ENCODE measurements at places on chromosomes 1 and 21.

- DNase-seq = peak; percentile 49
These were observed 758 bp downstream of the DEPDC1 start for GRCh38 chr1:68495968-68496679.

DNA sequence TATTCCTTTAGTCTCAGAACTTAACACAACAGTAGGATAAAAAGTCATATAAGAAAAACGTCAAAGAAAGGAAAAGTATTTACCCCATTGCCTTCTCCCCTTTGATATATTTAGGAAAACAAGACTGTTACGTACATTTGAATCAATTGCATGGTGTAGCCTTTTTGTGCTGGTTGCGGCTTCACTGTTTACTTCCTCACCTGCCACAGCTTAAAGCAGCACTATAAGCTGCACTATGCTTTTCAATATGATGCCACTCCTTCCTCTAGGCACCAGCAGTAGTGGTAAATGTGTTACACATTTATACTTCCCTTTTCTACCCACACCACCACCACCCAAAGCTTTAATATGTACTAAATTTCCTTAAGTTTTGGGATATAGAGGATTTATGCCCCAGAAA lies 111.1 kb downstream of the ATP1B1 start:
- DNase-seq = no peak

DNA sequence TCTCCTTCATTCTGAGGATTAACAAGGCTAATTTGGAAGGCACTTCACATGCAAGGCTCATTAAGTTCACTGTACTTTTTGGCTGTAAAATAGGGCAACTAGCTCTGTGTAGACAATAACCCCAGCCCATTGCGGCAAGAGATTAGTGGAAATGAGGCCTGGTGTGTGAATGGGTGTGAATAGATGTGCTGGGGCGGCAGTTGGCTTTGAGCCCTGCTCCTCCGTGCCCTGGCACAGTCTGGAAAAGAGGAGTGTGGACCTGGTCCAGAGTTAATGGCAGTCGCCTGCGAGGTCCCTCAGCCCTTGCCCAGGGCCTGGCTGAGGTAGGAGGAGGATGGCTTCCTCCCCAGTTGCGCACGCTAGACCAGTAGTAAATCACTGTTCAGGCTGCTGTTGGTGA lies 4.8 kb downstream of the KISS1 start:
- DNase-seq = no peak

DNA sequence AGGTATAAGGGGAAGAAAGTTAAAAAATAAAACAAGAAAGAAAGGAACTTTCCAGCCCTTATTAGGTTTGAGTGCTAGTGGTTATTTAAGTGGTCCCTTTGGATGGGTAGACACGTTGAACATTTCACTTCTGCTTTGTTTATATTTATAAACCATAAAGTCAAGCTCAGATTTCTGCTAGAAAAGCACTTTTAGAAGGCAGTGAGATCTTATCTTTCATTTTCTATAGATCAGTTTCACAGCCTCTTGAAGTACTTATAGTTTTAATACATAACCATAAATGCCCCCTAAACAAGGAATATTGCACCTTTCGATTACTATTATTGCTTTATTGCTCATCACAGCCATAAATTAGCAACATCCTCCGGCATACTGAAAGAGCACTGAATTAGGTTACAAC lies 446.8 kb upstream of the PLXNA2 start:
- no peak for DNase-seq

- no peak for DNase-seq
These were observed 81.4 kb upstream of the GALNT2 start for GRCh38 chr1:229985613-229986010.

- peak; percentile 1 for DNase-seq
These were observed 23.1 kb downstream of the RHBDL2 start for GRCh38 chr1:38918568-38918967.

GRCh38 chr1:23237508-23237907 lies 20.2 kb upstream of the HTR1D start:
- DNase-seq = no peak

DNA sequence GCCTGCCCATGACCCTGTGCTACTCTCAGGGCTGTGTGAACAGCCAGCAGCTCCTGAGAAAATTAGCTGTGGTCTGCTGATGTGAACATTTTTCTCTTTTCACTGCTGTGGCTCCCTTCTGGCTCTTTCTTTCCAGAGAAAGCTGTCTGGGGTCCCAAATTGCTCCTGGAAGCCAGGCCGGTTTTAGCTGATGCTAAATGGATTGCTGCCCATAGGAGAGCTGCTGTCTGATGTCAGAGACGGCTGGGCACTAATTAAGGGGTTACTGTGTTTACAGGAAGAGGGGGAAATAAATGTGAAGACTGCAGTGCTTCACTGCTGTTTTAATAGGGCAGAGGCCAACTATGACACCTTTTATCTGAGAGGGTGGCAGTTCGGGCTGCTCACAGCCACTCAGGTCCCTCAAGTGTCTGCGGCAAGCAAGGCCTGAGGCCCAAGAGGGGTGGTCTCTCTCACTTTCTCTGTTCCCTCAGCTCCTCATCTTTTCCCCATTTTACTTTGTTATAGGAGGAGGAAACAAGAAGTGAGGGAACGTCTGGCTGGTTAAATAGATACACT lies 106.0 kb upstream of the GNG12 start:
- DNase-seq = no peak

DNA sequence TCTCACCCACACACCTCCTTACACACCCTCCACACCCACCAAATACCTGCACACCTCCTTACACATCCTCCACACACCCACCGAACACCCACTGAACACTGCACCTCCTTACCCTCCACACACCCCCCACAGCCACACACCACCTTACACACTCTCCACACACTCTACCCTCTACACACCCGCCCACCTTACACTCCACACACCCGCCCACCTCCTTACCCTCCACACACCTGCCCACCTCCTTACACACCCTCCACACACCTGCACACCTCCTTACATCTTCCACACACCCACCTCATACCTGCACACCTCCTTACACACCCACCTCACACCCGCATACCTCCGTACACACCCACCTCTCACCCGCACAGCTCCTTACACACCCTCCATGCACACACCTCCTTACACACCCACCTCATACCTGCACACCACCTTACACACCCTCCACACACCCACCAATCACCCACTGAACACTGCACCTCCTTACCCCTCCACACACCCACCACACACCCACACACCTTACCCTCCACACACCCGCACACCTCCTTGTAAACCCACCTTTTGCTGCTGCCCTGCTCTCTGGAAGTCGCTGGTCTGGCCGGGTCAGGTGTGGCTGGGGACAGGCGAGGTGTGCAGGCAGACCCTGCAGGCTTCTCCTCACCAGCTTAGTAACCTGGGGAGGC lies 38.5 kb downstream of the COQ8A start:
- no peak for DNase-seq

GRCh38 chr1:232878086-232878485 lies 72.3 kb upstream of the NTPCR start:
- DNase-seq = no peak

DNA sequence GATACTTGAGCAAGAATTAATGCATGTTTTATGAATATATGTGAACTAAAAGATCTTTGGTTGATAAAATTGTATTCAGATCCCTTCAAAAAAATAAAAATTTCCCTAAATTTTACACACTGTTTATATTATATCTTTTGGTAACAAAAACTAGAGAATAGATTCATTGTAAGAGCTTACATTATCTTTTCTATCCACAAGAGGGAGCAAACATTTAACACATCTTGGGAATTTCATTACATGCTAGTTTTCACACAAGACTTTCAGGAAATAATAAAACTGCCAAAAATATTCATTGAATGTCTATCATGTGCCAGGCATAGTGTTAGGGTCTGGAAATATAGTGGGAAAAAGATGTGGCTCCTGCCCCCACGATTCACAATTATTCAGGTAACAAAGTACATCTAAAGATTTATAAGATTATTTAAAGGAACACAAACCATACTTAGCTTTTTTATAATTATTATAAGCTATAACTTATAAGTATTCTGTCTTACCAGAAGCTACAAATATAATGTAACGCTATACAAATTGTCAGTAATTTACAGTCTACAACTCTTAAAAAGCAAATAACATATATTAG lies 30.6 kb downstream of the FAF1 start:
- DNase-seq = peak; percentile 47

GRCh38 chr1:174815474-174815908 lies 184.3 kb upstream of the CACYBP start:
- peak; percentile 70 for DNase-seq

DNA sequence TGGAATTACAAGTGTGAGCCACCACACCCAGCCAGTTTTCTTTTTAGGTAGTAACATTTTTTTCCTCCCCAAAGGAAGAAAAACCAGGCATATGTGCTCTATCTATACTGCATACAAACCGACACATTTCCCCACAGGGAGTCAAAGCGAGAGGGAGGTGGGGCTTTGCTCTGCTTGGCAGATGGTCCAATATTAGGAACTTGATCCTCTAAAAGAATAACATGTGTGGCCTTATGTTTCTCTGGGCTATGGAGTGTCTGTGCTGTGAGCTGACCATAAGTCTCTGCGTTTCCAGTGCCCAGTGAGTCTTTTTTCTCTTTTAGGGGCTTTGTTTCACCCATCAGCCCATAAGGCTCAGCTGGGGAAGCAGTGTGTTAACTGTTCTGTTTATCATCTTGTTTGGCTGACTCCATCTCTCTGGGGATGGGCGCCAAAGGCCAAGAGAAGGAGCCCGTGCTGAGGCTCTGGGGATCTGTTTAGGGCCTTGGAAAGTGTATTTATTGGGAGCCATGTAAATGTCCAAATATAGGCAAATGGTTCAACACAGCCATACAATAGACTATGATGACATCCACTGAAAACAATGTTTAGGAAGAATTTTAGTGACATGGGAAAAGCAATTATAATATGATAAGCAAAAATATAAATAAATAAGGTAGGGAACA lies 20.2 kb downstream of the LMOD1 start:
- no peak for DNase-seq

GRCh38 chr1:1544544-1544943 lies 4.1 kb upstream of the TMEM240 start:
- DNase-seq = no peak

- DNase-seq = no peak
These were observed 58.7 kb downstream of the TNN start for GRCh38 chr1:175126347-175126746.

DNA sequence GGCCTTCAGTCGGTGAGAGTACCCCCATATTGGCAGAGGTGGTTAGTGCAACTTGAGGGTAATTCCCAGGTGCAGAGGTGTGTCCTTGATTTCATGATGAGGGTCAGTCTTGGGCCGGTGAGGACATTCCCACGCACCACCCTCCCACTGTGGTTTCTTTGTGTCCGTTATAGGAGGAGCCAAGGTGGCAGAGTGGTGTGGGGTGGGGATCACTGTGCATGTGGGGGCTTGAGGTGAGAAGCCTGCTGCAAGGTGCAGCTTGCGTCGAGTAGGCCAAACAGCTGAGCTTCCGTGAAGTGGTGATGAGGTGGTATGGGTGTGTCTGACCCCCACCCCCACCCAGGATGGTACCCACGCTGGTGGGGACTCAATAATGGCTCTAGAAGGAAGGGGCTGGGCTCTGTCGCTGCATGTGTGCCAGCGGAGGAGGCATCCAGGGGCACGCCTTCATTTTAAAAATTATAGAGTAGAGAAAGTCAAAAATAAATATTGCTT lies 6.2 kb downstream of the PTPRF start:
- no peak for DNase-seq

- no peak for DNase-seq
These were observed 15.4 kb downstream of the TRIM67 start for GRCh38 chr1:231177226-231177625.

- no peak for DNase-seq
These were observed 5.3 kb downstream of the C1orf116 start for GRCh38 chr1:207027206-207027777.

- DNase-seq = no peak
These were observed 199.4 kb downstream of the FOXD2 start for GRCh38 chr1:47637111-47637685.

DNA sequence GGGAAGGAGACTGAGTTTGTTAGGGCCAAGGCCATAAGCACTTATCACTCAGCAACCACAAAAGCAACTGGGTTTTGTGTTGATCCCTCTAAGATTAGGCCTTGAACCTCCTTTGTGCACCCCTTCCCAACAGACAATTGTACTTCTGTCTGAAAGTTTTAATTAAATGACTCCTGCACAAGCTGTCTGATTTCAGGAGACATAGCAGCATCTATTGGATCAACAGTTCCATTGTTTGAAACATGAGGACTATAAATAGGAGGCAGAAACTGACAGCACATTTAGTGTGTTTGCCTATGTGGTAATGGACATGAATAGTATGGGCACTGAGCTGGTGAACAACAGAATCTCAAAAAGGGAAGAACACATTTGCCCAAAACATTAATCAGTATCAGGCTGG lies 167.3 kb upstream of the KCNJ6 start:
- DNase-seq = no peak

DNA sequence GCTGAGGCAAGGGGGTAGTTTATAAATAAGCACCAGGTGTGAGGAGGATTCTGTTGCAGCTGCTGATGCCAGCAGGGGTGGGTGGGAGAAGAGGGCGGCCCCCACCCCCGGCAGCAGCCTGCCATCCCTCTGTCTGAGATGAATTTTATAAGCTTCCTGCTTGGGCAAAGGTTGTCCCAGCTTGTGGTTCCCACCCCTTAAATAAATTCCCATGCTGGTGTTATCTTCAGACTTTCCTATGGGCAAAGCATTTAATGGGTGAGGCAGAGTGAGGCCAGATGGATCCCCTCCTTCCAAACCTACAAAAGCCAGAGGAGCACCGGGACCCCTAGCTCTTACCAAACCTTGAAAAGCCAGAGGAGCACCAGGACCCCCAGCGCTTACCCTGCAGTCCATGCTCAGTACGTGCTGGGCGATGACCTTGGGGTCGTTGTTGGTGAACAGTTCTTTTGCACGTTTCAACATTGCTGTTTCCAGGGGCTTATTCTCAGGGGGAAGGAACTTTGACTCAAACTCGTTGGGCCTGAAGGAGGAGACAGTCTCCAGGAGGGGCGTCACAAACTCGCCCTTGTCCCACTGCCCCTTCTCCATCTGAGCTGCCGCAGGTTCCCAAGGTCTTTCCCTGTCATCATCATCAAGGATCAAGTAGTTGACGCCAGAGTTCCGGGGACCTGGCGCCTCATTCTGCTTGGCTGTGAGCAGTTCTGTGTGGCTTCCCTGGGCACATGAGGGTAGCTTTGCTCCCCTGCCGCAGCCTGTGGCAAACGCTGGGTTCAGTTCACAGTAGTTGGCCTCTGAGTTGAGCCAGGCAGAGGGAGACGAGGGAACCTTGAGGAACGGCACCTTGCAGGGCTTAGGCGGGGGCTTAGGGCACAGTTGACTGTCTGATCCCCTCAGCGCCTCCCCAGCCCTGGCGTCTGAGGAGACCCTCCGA lies 99.5 kb downstream of the BCAR3 start:
- DNase-seq = no peak

GRCh38 chr1:39590546-39590945 lies 14.0 kb upstream of the PABPC4 start:
- no peak for DNase-seq

- no peak for DNase-seq
These were observed 1814.0 kb downstream of the PLA2G4A start for GRCh38 chr1:188642704-188643103.
